Mesothelial cell of epicardium (in vitro differentiated cells): ENCODE measurements at places on chromosomes 7 and 10. TPM values are rescaled to one million over a fixed set of nuclear protein-coding genes. Genes with fewer than 3 reads are reported as not detected.

Gene PRPS1L1
- not detected in 3 replicates for total RNA-seq

Gene CHRM2
- total RNA-seq: 40.9 to 47.7 TPM (median 41.6 TPM) in 3 replicates

Gene PNLIPRP1
- total RNA-seq: not detected in 3 replicates

Gene RNF148
- total RNA-seq: 0.18 TPM in 1 of 3 replicates, not detected in the others

DNA sequence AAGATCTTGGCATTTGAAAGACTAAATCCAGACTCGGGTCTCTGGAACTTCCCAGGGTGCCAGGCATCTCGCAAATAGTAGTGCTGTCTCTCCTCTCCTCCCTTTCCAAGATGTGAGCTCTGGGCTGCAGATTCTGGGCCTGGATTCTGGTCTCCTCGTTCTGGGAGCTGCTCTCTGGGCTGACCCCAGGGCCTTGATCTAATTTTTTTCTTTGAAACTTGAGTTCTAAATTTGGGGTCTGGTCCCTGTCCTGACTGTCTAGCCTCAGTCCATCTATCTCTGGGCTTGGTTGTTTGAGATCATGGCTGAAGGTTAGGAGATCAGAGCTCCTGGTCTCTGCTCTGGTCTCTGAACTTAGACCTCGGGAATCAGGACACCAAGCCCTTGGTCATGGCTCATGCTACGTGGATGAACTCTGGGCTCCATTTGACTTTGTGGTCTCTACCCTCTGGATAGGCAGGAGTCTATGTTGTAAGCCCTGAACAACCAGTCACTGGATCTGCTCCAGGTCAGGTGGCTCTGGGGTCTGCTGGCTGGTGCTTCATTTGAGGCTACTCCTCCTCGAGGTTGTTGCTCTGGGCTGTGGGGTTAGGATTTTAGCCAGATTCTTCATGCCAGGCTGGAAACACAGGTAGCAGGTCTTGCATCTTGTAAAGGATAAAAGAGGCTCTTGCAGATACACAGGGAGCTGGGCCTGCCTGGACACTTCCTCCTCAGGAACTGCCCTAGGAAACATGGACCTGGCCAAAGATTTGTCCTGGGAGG, 8.0 kb upstream of the MBL2 start:
- H3K36me3 ChIP-seq: no peaks in the 10 kb centered on the region
- no peak overlapping the region for H3K27ac ChIP-seq
- H3K4me3 ChIP-seq: no peak overlapping the region
- H3K4me1 ChIP-seq: no peaks in the 10 kb centered on the region
- no peak for DNase-seq

DNA sequence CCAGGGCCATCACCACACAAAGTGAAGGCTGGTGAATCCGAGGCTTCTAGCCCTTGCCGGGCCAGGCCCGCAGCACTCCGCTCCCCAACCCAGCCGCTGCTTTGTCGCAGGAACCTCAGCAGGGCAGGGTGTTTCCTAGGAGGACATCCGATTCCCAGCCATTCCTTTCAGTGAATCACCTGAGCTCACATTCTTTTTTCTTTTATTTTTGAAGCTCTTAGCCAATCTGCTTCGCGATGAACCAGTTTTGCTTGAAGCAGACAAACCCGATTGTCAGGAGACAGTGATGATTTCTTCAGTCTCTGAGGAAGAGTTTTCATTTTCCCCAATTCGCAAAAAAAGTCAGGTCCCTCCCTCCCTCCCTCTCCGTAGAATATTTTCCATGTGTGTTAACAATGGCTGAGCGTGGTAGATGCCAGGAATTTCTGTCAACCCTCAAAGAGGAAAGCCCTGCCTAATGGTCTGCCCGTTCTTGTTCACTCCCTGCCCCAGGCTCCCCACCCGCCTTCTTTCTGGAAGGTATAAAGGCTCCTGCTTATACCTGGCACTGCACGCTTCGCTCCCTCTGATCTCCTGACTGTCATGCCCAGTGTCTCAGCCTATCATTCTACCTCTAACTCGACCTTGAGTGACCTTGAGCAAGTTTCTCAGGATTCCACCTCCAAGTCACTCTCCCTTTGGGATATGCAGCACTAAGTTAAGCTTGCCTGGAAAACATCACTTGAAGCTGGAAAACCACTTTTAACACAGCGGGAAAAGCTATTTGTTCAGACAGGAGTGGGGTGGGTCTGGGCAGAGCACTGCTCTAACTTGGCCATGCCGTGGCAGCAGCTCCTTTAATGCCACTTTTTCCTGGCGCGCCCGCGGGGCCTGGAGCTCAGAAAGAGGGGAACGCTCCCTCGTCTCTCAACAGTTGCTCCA, 35.1 kb downstream of the EGFR start:
- no peak for DNase-seq
- peaks cover 20% of the 10 kb centered on the region for H3K4me1 ChIP-seq
- H3K27ac ChIP-seq: peak overlapping the region; percentile 64
- H3K4me3 ChIP-seq: no peak overlapping the region

- H3K27ac ChIP-seq: peak overlapping the region; percentile 12
- DNase-seq: no peak
- H3K36me3 ChIP-seq: peaks cover 36% of the 10 kb centered on the region
Measured at GRCh38 chr7:143394068-143394467, 12.9 kb downstream of the ZYX start.

GRCh38 chr10:19169684-19170083, 121.1 kb downstream of the MALRD1 start:
- H3K4me3 ChIP-seq: no peak overlapping the region
- H3K27me3 ChIP-seq: peaks cover 5% of the 10 kb centered on the region
- H3K36me3 ChIP-seq: no peaks in the 10 kb centered on the region

DNA sequence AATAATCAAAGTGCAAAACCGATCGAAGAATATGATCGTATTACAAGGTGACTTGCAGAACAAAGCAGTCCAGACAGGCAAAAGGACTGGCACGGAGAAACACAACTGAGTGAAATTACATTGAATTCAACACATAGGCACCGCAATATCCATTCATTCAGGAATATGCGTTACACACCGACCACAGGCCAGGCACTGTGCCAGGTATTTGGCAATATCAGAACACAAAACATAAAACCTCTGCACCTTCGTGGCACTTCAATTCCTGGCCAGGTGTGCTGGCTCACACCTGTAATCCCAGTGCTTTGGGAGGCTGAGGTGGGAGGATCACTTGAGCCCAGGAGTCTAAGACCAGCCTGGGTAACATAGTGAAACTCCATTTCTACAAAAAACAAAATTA, 187.9 kb downstream of the DIP2C start:
- no peak for DNase-seq
- H3K27me3 ChIP-seq: no peaks in the 10 kb centered on the region
- H3K36me3 ChIP-seq: no peaks in the 10 kb centered on the region
- H3K27ac ChIP-seq: no peak overlapping the region

- no peak overlapping the region for H3K27ac ChIP-seq
- H3K36me3 ChIP-seq: no peaks in the 10 kb centered on the region
- no peak overlapping the region for H3K4me3 ChIP-seq
- no peaks in the 10 kb centered on the region for H3K27me3 ChIP-seq
- DNase-seq: no peak
Measured at GRCh38 chr7:69448071-69448470, 150.2 kb upstream of the AUTS2 start.

DNA sequence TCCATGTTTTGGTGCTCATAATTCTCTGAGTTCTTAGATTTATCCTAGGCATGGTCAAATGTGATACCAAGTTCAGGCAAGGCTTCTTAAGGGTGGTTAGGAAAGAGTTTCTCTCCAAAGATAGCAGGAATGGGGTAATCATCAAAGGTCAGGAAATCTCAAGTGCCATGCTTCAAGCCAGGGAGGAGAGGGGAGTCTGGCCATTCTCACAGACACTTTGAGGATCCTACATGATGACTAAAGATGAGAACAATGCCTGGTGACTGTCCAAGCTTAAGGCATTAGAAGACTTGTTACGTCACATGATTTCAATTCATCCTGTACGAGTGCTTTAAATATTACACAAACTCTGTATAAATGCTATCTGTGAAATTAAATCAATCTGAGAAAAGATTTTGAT, 59.4 kb downstream of the POM121L12 start:
- no peaks in the 10 kb centered on the region for H3K4me1 ChIP-seq
- H3K27me3 ChIP-seq: no peaks in the 10 kb centered on the region
- no peak for DNase-seq
- no peak overlapping the region for H3K27ac ChIP-seq
- no peaks in the 10 kb centered on the region for H3K36me3 ChIP-seq

- H3K36me3 ChIP-seq: no peaks in the 10 kb centered on the region
- no peak for DNase-seq
- no peak overlapping the region for H3K27ac ChIP-seq
- no peak overlapping the region for H3K4me3 ChIP-seq
- no peaks in the 10 kb centered on the region for H3K4me1 ChIP-seq
Measured at GRCh38 chr7:43693687-43694398, 35.5 kb downstream of the COA1 start.

GRCh38 chr7:141071260-141071854, 2.5 kb upstream of the TMEM178B start:
- H3K4me3 ChIP-seq: peak overlapping the region; percentile 65
- H3K4me1 ChIP-seq: peaks cover 17% of the 10 kb centered on the region
- H3K27me3 ChIP-seq: peaks cover 60% of the 10 kb centered on the region
- no peak overlapping the region for H3K27ac ChIP-seq
- DNase-seq: peak; percentile 39

GRCh38 chr10:26528715-26529393, 90.7 kb downstream of the APBB1IP start:
- H3K27me3 ChIP-seq: no peaks in the 10 kb centered on the region
- H3K27ac ChIP-seq: no peak overlapping the region
- no peak overlapping the region for H3K4me3 ChIP-seq
- peaks cover 16% of the 10 kb centered on the region for H3K4me1 ChIP-seq

DNA sequence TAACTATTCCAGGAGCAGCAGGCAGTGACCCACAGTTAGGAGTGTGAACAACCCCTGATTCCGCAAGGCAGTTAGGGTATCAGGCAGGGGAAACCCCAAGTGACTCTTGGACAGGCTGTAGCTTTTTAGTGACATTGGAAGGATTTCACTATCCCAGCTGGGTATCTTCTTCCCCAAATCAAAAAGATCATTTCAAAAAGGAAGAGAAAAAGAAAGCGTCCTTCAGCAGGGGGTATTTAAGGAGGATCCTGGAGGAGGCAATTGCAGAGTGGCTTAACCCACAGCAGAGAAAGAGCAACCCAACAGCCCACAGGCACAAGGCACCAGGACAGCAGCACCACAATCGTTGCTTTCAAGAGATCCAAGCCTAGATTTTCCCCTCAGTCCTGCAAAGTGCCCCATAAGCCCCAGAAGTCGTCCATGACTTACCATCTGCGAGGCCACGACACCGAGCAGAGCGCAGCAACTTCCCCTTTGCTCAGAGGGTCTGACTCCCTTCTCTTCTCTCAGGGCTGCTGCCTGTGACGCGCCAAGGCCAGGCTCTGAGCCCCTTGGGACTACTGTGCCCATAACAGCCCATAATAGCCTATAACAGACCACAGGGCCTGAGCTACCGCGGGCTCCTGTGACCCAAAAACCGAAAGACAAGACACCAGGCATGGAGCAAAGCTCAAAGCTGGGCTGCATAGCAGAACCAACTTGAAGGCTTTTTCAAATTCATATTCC, 19.8 kb downstream of the PIK3AP1 start:
- no peak overlapping the region for H3K27ac ChIP-seq
- H3K36me3 ChIP-seq: no peaks in the 10 kb centered on the region
- no peak for DNase-seq

- no peak overlapping the region for H3K27ac ChIP-seq
- no peaks in the 10 kb centered on the region for H3K27me3 ChIP-seq
- peaks cover 11% of the 10 kb centered on the region for H3K4me1 ChIP-seq
- no peaks in the 10 kb centered on the region for H3K36me3 ChIP-seq
Measured at GRCh38 chr7:76086070-76086469, 38.2 kb downstream of the MDH2 start.

DNA sequence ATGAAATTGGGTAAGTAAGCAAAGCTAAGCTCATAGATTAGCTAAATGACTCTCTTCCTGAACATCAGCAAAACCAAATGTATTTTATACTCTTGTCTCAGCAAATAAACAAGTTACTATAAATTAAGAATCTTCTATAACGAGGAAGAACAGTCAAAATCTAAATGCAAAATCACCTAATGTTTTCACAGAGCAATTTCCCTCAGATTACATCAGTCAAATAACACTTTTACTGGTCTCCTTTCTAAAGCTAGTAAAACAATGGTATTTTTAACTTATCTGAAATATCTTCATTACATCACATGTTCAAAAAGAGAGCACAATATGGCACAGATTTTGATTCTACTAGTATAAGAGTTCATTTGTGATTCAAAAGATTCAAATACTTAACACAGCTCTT, 16.5 kb upstream of the GPR22 start:
- no peak overlapping the region for H3K4me3 ChIP-seq
- H3K27me3 ChIP-seq: no peaks in the 10 kb centered on the region
- H3K36me3 ChIP-seq: peaks cover 14% of the 10 kb centered on the region
- no peak overlapping the region for H3K27ac ChIP-seq

DNA sequence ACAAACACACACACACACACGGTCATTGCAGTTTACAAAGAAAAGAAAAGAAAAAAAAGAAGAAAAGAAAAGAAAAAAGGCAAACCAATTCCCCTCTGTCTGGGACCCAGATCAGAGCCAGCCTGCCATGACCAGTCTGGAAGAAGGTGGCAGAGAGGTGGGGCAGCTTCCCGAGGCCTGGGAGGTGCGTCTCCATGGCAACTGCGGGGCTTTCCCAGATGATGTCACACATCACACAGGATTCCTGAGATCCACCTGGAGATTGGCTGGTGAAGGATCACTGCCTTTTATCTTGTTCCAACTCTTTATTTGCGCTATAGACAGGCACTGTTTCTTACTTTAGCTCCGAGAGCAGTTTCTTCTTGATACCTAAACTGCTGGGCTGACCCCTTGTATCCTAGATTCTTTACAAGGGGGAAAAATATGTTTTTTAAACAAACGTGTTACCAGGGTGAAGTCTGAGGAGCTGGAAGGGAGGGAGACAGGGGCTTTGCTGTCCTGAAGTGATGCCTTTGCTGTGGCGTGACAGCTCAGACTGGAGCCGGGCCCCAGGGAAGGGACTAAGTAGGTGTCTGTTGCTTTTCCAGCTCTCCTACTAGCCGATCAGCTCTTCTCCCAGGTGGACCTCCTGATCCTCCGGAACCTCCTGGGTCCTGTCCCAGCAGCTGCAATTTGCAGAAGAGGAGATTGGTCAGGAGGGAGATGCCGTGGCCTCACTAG, 298.5 kb downstream of the KLF6 start:
- no peaks in the 10 kb centered on the region for H3K36me3 ChIP-seq
- peak; percentile 69 for DNase-seq
- H3K27me3 ChIP-seq: no peaks in the 10 kb centered on the region
- H3K4me3 ChIP-seq: no peak overlapping the region

DNA sequence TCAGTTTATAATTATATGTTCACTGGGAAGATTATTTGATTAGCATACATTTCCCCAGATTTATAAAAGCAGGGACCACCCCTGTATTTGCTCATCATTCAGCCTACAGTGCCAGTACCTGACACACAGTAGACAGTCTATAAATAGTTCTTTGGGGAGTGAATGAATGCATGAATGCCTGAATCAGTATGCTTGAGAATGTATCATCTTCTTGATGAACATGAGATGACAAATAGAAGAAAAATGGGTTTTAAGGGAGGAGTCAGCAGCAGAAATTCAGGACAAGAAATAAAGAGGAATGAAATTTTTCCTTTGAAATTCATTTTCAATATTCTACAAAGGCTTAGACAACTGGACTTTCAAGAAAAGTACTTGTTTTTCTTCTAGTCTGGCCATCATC, 295.8 kb upstream of the LRRTM3 start:
- no peaks in the 10 kb centered on the region for H3K36me3 ChIP-seq
- no peak overlapping the region for H3K4me3 ChIP-seq
- DNase-seq: no peak

- H3K36me3 ChIP-seq: no peaks in the 10 kb centered on the region
- H3K27ac ChIP-seq: peak overlapping the region; percentile 74
- no peaks in the 10 kb centered on the region for H3K27me3 ChIP-seq
- no peak for DNase-seq
- H3K4me1 ChIP-seq: peaks cover 23% of the 10 kb centered on the region
- H3K4me3 ChIP-seq: no peak overlapping the region
Measured at GRCh38 chr10:114754445-114755320, 66.9 kb upstream of the FHIP2A start.
